ENCODE measurements at places on chromosomes 3 and 15.

- no peak for DNase-seq
Measured at GRCh38 chr3:6799264-6799915, 61.5 kb upstream of the GRM7 start.

GRCh38 chr15:28873585-28874190, 12.1 kb upstream of the APBA2 start:
- no peak for DNase-seq

- no peak for DNase-seq
Measured at GRCh38 chr15:65580287-65580686, 30.6 kb downstream of the INTS14 start.

GRCh38 chr3:128270559-128271492, 117.5 kb downstream of the EEFSEC start:
- no peak for DNase-seq

All from stimulated activated CD4-positive, alpha-beta T cell treated with anti-CD3 and anti-CD28 coated beads, Interleukin-12 subunit alpha, Interleukin-12 subunit beta, amount 100 ng/mL, for 24 hours (primary cell).